ENCODE measurements at places on chromosomes 12 and 14.

- no peak for DNase-seq
These were observed 21.0 kb upstream of the TSPAN11 start for GRCh38 chr12:30905463-30906009.

GRCh38 chr12:50568338-50569091 lies 63.7 kb downstream of the DIP2B start:
- no peak for DNase-seq

DNA sequence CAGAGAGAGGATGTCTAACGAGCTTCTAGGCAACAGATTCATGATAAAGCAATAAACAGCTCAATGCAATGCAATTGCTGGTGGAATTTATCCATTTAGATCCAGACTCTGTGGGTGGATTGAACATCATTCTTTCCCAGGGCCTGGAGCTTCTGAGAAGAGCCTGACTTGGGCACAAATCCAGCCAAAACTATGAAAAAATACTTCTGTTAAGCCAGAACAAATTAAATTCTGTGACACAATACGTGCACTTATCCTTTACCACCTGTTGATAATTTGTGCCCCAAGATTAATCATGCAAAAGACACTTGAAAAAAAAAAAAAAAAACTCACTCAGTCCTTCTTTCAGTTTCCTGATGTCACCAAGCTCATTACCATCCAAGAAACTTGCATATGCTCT lies 446.0 kb upstream of the DCN start:
- no peak for DNase-seq

- no peak for DNase-seq
These were observed 235.2 kb upstream of the TMPO start for GRCh38 chr12:98280152-98280551.

DNA sequence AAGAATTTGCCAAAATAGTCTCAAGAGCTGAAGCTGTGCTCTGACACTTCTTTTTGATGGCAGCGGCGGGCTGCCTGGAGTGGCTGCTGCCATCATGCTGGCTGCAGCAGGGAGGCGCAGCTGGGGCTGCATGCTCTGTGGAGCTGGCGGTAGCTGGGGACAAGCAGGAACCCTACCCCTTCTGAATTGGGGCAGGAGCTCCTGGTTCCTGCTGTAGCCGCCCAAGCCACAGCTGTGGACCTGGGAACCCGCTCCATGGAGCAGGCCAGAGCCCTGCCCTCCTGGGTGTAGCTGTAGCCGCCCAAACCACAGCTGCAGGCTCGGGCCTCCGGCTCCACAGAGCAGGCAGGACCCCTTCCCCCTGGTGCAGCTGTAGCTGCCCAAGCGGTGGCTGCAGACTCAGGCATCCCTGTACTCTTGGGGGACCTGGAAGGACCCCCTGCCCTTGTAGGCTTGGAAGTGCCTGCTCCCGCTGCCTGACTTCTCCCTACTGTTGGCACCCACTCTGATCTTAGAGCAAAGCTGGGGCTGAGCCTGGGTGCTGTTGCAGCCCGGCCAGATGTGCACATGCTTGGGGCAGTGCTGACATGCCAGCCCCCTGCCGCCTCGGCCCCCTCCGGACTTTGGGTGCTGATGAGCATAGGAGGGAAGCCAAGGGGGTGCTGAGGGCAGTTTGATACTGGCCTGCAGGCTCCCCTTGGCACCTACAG lies 33.3 kb downstream of the APAF1 start:
- DNase-seq: no peak

DNA sequence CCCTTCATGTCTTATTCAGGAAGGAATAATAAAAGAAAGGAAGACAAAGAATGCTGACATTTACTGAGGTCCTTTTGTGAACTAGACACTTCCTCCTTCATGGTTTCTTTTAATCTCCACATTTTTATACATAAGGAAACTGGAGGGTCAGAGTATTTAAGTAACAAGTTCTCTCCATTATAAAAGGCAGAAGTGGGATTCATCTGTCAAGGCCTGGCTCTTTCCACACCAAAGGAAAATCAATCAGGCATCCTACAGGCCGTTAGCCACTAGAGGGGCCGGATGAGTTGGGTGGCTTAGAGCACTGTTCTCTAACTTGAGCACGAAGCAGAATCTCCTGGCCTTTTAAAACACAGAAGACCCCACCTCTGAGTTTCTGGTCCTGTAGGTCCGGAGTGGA lies 36.8 kb upstream of the NINJ2 start:
- DNase-seq: no peak

- DNase-seq: no peak
These were observed 7.6 kb upstream of the VASH1 start for GRCh38 chr14:76753541-76754198.

DNA sequence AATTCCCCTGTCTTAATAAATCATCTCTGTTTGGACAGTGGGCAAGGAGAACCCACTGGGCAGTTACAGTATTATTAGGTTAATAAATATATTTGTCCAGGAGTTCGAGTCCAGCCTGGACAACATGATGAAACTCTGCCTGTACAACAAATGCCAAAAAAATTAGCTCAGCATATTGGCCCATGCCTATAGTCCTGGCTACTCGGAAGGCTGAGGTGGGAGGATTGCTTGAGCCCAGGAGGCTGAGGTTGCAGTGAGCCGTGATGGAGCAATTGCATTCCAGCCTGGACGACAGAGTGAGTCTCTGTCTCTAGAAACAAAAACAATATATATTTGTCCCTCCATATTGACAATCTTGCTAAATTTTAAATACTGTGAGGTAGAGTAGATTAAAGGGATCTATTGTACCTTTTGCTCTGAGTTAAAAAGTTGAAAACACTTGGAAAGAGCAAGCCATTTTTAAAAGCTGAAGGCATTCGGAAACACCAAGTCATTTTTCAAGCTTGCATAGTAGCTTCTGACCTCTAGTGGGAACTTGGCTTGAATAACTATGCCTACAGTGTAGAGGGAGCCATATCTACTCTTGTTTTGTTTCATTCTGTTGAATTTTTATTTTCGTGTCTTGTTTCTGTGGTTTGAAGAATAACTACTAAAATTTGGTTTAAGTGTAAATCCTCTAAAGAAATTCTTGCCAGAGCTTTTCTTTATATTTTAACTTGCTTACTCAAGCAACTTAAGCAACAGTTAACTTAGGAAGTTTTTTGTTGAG lies 14.6 kb upstream of the EEA1 start:
- no peak for DNase-seq

DNA sequence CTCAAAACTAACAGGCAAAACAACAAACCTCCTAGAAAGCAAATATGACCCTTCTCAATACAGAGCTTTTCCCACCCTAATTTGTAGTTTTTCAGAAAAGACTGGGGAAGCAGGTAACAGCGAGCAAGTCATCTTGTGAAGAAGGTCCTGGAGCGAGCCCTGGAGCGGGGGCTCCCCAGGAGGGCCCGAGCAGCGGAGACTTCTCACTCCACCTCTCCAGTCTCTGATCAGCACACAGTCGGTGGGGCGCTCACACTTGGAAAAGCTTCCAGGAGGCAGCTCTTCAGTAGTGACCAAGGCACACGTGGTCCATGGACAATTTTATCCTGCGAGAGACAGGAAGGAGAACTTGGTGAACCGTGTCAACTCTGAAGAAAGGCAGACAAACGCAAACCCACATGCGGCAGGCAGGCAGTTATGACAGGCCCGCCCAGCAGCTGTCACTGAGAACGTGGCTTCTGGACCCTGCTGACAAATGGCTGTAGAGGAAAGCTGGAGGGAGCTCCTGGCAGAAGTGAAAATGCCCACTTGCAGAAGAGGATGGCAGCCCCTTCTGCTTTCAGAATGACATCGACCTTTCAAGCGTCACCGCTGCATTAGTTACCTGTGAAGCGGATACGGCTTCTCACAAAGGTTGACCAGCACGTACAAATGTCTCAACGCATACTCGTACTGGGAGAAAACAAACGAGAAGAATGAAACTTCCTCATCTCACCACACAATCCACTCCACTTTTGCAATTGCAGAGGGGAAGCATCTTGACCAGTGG lies 44.2 kb downstream of the LGMN start:
- DNase-seq: no peak

DNA sequence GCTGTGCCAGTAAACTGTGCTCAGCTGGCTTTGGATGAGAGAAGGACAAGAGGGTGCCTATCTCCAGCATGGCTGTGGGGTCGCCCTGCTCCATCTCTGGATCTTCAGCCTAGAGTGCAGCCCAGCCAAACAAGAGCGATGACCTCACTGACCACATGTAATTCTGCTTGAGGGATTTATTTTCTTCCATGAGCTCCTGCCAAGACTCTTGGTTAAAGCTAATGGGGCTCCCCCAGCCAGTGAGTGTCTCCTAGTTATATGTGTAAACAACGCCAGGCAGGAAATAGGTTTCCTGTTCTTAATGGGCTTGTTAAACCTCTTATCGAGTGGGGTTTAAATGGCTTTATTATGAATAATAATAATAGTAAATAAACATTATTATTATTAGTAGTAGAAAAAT lies 397.2 kb downstream of the NRXN3 start:
- DNase-seq: no peak

- no peak for DNase-seq
These were observed 1.2 kb downstream of the NUDT4 start for GRCh38 chr12:93378998-93379325.

- DNase-seq: no peak
These were observed 8.7 kb downstream of the DACT1 start for GRCh38 chr14:58646479-58646878.

DNA sequence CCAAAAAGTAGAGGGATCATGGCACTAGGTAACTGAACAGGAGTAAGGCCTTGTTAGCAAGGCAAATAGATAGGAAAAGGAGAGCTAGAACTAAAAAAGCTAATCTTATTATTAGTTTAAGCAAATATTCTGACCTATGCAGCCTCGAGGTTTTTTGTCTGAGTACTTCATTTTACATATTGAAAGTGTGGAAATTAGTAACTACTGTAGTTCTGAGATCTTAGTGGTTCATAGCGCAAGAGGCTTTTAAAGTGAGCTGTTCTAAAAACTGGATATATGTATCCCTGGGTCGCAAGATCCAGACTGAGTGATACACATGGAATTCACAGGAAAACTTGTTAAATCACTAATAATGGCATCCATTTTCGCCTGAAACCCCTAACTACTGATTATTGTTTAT lies 411.0 kb upstream of the SOX5 start:
- DNase-seq: no peak

- no peak for DNase-seq
These were observed 63.3 kb downstream of the PPP1R12A start for GRCh38 chr12:79871621-79872020.

GRCh38 chr14:99132821-99133635 lies 139.0 kb downstream of the BCL11B start:
- DNase-seq: peak; percentile 6

GRCh38 chr12:103997286-103997900 lies 31.7 kb downstream of the TDG start:
- no peak for DNase-seq

Measured in activated CD8-positive, alpha-beta T cell treated with anti-CD3 and anti-CD28 coated beads, Interleukin-2, amount 10 ng/mL, durations not matched to agents 7 days and 5 days (primary cell).